GM13976 (cell line): ENCODE measurements at places on chromosomes 11 and 22.

- DNase-seq = no peak
Observed at GRCh38 chr11:15158351-15159015, 43.8 kb downstream of the INSC start.

GRCh38 chr22:31898926-31899325 lies 45.4 kb upstream of the YWHAH start:
- DNase-seq = no peak

GRCh38 chr11:15649371-15650104 lies 534.8 kb downstream of the INSC start:
- DNase-seq = no peak

GRCh38 chr11:47572715-47573255 lies 6.0 kb downstream of the KBTBD4 start:
- DNase-seq = no peak

DNA sequence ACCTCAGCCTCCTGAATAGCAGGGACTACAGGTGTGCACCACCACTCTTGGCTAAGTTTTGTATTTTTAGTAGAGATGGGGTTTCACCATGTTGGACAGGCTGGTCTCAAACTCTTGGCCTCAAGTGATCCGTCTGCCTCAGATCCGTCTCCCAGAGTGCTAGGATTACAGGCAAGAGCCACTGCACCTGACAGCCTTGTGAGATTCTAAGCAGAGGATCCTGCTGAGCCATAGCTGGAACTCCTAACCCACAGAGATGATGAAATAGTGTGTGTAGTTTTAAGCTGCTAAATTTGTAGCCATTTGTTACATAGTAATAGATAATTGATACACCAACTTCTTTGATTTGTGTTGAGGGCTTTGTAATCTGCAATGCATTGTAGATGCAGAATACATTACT lies 51.1 kb downstream of the CLMP start:
- DNase-seq = no peak

DNA sequence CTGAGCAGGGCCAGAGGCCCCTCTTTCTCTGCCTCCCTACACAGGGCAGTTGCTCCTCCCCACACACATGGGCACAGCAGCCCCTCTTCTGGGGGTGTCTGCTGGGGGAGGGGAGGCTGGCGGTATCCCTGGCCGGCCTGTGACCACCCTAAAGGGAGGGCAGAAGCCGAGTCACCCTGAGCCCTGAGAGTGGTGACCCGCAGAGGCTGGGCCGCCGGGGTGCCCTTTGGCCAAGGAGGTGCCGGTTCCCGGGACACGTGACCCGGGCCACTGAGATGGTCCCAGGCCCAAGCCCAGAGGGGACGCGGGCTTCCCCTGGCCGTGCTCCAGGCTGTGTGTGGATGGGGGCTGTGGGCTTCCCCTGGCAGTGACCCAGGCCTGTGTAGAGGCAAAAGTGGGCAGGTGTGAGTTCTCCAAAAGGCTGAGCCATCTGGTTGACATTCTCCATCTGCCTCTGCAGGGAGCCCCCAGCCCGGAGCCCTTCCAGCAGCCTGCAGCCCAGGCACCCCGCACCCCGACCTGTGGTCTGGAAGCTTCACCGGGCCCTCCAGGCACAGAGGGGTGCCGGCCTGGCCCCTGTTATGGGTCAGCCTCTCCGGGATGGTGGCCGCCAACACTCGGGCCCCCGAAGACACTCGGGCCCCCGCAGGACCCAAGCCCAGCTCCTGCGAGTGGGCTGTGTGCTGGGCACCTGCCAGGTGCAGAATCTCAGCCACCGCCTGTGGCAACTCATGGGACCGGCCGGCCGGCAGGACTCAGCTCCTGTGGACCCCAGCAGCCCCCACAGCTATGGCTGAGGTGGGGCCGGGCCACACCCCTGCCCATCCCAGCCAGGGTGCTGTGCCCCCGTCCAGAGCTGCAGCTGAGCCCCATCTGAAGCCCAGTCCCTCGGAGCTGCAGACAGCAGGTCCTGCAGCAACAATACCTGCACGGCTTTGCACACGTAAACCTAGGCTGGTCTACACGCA lies 1.0 kb downstream of the ADM2 start:
- DNase-seq = no peak

- DNase-seq = no peak
Observed at GRCh38 chr22:47091921-47092700, 329.7 kb downstream of the TBC1D22A start.

- DNase-seq = no peak
Observed at GRCh38 chr11:130523166-130523565, 74.7 kb downstream of the ADAMTS15 start.
